A375 (cell line): ENCODE measurements at places on chromosomes 5 and 9. TPM values are rescaled to one million over a fixed set of nuclear protein-coding genes. Genes with fewer than 3 reads are reported as not detected.

The G3BP1 gene
- total RNA-seq = 165 and 193 TPM in 2 replicates

The PDE8B gene
- total RNA-seq = 0.30 and 1.1 TPM in 2 replicates

The TAF1L gene
- 0.04 TPM in 1 of 2 replicates, not detected in the other for total RNA-seq

The DMGDH gene
- not detected in 2 replicates for total RNA-seq

The IGFBPL1 gene
- total RNA-seq = not detected in 2 replicates

The PCDHGB1 gene
- 4.5 and 5.0 TPM in 2 replicates for total RNA-seq

The ARSK gene
- 10.0 and 11.0 TPM in 2 replicates for total RNA-seq

The AFAP1L1 gene
- total RNA-seq = 13.8 and 15.0 TPM in 2 replicates

The HACD4 gene
- not detected in 2 replicates for total RNA-seq

The PIP5K1B gene
- 0.19 TPM in 1 of 2 replicates, not detected in the other for total RNA-seq

The SLC36A3 gene
- total RNA-seq = not detected in 2 replicates

The SPATA31E1 gene
- total RNA-seq = not detected in 2 replicates

The DRD1 gene
- total RNA-seq = not detected in 2 replicates

The SLC4A9 gene
- not detected in 2 replicates for total RNA-seq

The PAPPA gene
- 0.30 and 0.37 TPM in 2 replicates for total RNA-seq

The MCIDAS gene
- total RNA-seq = 2.9 and 3.5 TPM in 2 replicates

The IRX2 gene
- total RNA-seq = not detected in 2 replicates

The FYB1 gene
- total RNA-seq = 1.0 and 2.4 TPM in 2 replicates

The LHX2 gene
- total RNA-seq = not detected in 2 replicates

The CARD9 gene
- 2.5 and 4.3 TPM in 2 replicates for total RNA-seq
